ENCODE measurements at places on chromosomes 11 and 22.

DNA sequence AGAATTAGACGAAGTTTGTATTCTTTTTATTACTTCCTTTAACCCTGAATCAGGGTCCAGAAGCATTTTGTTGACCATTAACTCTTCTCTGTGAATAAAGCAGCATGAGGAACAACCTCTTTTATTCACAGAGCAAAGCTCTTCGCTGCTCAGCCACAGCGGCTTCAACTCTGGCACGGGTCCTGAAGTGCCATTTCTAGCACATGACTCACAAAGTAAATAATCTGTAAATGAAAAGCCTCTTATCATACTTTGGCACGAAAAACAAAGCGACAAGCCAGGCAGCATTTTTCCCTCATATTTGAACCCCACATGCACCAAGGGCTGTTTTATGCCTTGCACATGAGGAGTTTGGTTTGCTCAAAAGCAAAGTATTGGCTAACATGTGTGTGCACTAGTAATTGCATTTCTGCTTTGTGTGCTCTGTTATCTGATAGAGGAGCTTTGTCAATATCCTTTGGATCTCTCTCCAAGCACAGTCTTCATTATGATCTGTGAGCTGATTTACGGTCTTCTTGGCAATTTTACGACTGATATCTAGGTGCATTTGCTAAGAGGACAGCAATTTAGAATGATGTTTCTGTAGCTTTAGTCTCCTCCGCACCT lies 33.0 kb upstream of the APOBEC3A start:
- peak; percentile 57 for DNase-seq

DNA sequence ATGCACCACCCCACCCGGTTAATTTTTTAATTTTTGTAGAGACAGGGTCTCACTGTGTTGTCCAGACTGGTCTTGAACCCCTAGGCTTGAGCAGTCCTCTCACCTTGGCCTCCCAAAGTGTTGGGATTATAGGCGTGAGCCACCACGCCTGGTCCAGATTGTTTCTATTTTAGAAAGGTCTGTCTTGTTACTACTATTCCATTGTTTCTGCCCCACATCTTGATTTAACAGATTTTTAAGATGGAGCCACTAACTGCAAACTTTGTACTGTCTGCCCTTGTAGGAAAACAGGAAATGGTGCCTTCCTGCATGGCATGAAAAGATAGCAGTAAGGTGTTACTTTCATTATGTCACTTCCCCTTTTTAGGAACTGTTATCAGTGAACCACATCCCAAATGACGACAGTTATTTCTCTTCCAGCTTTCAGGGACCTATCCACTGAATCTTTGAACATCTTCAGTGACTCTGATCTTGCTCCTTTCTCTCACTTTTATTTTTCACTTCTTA lies 23.2 kb downstream of the TAF1D start:
- no peak for DNase-seq

- DNase-seq, result no peak
These were observed 864 bp upstream of the EHBP1L1 start for GRCh38 chr11:65574811-65575567.

DNA sequence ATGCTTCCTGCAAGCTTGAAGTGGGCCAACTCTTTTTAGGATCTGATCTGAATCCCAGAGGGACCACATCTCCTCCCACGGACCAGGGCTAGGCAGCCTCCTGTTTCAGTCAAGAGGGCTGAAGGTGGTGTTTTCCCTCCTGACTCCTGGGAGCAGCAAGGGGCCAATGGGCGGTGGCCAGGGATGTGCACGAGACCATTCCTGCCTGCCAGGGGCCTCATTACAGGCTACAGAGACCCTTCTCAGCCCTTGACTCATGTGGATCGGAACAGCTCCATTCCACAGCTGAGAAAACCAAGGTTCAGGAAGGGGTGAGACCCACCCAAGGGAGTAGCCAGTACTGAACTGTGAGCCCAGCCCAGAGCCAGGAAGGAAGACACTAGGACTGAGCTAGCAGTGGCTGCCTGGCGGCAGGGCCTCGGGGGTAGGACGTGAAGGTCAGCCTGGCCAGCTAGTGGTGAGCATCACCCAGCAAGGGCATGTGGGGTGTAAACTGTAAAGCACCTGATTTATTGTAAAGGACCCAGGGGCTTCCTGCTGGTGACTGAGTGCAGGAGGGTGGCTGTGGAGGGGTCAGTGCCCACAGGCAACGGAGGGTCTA lies 3.4 kb upstream of the P2RY6 start:
- DNase-seq, result no peak

DNA sequence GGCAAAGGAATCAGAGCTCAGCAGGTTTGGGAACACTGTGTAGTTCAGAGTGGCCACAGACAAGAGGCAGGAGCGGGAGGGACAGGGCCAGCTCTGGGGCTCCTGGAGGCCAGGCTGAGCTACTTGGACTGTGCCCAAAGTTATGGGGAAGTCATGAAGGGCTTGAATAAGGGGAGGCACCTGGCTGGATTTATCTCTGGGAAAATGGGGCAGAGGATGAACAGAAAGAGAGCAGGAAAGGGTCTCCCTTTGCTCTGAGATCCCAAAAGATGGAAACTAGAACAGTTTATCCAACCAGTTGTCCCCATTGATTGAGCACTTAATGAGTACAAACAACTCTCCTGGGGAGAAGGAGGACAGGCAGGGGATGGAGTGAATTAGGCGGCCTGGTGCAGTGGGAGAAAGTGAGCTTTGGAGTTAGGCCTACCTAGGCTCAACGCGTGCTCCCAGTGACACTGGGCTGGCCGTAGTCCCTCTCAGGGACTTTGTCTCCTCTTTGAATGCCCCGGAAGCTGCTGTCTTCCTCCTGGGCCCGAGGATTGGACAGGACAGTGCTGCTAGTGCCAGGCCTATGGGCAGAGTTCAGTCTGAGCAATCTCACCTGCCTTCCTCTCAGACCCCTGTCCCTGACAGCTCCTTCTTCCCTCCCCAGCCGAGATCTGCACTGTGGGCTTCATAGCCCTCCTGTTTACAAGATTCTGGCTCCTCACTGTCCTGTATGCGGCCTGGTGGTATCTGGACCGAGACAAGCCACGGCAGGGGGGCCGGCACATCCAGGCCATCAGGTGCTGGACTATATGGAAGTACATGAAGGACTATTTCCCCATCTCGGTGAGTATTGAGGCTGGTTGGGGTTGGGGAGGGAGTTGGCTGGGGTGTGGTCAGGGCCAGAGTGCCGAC lies 2.0 kb downstream of the MOGAT2 start:
- no peak for DNase-seq

DNA sequence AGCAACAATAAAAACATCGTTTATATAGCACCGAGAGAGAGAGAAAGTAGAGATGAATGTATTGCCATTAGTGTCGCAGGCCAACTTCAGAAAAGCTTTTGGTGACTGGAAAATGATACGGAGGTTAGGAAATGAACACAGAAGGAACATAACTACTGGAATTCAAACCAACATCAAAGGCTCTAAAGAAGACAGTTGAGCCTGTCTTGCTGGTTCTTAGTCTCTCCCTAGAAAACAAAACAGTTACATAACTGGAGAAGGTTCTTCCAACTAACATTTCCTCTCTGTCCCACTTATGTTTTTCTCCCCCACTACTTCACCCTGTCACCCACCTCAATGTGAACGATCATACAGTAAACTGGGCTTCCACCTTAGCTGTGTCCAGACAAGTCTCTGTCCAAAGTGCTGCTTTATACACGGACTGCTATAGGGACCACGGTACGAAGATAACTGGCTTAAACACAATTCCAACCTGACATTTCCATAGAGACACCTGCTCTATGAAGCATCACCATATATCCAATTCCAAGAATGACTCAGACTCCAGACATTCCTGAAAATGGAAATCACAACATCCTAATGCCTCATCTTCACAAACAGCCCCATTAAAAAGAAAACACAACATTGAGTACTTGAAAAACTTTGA lies 85.2 kb upstream of the ARHGAP32 start:
- no peak for DNase-seq

DNA sequence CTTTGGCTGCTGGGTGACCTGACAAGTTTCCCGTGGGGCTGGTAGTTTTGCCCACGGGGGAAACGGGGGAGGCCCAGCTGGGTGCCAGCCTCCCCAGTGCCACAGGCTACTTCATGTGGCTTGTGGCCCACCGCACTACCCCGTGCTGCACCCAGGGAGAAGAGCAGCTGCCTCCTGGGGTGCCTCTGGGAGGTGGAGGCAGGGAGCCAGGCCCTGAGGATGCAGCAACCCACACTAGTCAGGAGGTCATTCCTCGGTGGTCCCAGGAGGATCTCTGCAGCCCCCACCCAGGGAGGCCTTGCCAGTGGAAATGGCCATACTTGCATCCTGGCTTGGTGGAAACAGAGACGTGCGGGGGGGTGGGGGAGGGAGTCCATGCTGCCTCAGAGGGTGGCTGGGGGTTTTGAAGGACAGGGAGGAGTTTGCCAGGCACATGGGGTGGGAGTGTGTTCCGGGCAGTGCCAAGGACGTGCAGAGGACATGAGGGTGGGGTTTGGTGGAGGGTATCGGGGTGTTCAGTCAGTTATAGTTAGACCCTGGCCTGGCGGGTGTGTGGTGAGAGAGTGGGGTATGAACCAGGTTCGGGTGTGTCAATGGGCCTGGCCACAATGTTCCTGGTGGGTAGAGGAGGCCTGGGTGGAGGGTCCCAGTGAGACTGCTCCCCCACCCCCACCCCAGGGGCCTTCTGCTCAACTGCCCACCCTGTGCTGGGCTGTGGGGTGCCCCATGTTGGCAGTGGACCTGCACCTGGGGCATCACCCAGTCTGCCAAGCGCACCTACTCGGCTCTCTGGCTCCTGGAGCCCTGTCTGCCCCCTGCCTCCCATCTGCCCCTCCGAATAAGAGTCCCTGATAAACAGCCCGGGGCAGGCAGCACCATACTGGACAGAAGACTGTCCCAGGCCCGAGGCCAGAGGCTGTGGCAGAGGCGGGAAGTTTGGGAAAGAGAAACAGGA lies 3.8 kb downstream of the PIM3 start:
- DNase-seq, result no peak

DNA sequence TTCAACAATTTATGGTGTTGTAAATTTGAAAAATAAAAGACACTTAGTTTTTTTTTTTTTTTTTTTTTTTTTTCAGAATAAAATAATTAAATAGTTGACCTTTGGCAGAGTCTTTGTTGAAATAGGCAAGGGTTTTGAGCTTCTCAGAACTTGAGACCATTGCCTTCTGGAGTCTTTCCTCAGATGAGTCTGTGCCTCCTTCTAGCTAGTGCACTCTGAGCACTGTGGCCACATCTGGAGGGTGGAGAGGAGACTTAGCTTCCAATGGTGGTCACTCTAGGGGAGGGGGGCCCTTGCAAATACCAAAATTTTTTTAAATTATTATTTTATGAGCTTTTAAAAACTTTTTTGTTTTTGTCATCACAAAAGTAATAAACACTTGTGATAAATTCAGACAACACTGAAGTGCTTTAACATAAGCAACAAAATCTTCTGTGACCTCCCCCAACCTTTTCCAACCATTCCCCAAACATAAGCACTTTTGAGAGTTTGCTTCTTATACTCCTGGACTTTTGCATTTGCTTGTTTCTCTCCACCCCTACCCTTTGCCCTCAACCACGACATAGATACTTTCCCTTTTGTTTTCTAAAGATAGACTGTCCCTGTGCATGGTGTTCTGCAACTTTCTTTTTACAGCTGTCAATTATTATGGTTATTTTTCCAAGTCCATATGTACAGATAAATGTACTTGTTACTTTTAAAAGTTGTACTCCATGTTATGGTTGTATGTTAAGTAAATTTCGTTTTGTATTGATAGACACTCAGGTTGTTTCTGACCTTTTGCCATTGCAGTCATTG lies 41.1 kb downstream of the BMAL1 start:
- DNase-seq, result no peak

DNA sequence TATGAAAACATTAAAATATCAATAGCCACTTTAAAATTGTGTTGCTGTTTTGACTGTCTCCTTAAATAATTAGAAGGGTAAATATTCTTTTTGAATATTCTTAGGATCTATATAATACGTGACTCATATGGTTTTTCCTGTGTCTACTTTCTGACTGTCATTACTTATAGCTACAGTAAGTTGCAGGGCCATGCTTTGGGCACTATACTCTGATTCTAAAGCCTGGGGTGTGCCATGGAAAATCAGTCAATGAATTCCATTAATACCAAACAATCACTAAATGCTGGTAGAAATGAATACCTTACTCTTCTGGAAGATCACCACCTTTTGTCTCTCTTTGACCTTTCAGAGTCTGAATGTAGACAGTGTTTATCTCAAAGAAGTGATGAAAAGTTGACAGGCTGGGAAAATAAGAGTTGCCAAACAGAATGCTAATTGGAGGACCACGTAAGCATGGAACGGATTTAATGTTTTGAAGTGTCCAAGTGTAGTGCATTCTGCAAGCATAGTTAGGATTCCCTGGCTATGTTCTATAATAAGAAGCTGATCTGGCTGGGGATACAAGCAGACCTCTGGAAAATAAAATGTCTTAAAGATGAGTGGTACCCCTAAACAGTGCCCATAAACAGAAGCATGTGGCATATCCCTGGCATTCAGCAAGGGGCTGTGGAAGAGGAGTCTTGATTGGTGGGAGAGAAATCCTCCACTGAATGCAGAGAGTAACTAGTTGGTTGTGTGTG lies 16.8 kb downstream of the LUZP2 start:
- no peak for DNase-seq

- DNase-seq, result no peak
These were observed 100.0 kb upstream of the NNMT start for GRCh38 chr11:114195981-114196731.

DNA sequence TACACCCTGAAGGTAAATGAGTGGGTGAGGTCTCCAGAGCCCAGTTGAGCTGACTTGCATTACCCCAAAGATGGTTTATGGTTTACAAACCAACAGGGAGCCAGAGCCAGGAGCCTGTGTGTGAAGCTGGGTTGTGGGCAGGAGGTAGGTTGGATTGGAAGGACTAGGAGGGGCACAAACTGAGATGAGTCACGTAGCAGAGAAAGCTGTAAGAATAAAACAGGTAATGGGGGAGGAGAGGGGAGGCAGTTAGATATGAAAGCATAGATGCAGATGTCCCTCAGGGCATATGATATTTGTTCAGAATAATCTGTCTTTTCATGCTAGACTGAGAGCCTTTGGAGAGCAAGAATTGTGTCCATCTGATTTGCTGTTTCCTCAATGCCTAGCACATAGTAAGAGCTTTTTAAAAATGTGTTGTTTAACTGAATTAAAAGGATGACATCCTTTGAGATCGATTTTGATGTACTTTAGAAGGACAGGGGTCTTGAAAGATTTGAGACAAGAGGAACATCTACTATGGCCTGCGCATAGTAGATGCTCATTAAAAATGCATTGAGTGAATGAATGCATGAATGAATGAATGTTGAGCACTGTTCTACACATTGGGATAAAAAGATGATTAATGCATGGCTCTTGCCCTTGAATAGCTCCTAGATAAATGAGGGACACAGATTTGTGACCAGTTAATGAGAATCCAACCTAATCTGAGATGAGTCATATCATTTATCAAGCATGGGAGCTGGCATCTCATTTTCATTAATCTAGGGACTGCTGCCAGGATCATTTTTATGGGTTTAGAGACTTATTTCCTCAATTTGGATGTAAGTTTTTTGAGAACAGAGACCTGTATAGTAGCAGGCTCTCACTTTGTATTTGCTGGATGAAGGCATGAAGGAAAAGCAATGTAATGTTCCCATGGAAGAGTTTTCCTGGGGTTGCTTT lies 175.8 kb upstream of the BDNF start:
- no peak for DNase-seq

- DNase-seq, result peak; percentile 29
These were observed 154.6 kb downstream of the MAML2 start for GRCh38 chr11:96188243-96189006.

Measured in muscle of arm (tissue), 14 donors.